ENCODE measurements at places on chromosomes 11 and 22.
A peak's percentile ranks its signal among the peaks of the same experiment; 100 is the strongest.

DNA sequence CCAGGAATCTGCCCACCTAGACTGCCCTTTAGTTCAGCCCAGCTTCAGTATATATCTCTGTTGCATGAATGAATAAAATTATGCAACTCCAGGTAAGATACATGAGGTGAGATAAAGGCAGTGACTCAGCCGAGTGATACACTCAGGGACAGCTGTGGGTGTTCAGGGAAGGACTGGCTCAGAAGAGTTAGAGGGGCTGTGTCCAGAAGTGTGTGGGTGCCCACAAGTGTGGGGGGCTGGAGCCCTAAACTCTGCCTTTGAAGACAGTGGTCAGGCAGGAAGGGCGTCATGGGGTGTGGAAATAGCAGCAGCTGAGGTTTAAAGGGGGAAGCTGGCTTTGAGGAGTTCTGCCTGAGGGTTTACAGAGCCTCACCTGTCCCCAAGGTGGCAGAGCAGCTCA is 8.3 kb downstream of the FTH1 start:
- DNase-seq: no peak

DNA sequence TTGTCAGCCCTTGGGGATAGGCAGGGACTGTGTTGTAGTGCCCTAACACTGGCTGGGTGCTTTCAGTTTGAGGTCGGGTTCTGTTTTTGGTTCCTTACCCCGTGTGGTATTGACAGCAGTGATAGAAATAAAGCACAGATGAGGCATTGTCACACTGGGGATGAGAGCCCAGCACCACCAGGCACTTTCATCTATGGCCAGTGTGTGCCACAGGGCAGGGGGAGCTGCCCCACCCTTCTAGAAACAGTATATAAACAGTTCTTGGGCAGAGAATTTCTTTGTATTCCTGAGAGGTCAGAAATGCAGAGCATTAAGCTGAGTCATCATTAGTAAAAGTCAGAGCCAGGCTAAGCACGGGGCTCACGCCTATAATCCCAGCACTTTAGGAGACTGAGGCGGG is 23.1 kb upstream of the CDC42EP2 start:
- DNase-seq: no peak

DNA sequence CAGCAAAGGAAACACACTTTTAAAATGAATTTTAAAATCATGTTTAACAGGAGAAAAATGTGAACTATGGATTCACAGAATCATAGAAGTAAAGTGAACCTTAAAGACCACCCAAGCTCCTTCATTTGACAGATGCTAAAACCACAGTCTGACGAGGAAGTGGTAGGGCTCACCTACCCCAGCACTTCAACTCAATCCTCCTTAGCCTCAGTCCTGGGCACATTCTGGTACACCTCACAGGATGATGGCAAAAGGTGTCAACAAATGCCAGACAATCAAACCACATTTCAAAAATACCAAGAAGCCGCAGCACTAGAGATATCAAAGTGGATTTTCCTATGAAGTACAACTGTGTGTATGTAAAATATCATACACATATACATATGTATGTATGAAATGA is 43.1 kb downstream of the PITPNB start:
- no peak for DNase-seq

DNA sequence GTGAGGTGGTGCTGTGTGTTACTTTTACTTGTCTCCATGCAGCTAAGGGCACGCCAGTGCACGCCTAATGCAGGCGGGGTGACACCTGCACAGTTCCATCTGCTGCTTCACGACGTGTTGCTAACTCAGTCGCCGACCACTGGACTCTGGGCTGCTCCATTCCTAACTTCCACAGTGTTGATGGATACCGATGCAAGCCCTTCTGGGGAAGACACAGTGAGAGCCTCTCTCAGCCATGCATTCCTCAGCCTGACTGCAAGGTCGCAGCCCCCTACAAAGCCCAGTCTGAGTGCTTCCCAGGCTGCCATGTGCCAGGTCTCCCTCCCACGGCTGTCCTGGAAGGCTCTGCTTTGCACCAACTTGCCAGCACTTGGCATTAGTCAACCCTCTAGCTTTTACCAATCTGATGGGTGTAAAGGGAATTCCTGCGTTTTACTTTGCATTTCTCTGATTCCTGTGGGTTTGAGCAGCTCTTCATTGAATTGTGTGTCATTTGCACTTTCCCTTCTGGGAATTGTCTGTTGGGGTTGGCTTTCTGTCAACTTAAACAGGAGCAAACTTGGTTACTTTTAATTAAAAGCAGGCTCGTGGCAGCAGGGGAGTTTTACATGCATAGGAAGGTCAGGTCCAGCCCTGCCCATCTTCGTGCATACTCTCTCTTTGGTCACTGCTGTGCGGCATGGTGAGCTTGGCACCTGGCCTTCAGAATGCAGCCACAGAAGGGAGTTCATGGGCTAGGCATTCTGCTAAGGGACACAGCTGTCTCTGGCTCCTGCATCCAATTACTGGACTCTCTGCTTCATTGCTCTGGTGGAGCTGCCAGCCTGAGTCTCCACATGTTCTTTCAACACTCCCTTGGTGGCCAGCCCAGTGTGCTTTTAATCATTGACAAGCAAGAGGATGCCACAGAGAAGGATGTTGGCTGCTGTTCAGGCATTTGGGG is 34.6 kb upstream of the SHANK2 start:
- DNase-seq: no peak

DNA sequence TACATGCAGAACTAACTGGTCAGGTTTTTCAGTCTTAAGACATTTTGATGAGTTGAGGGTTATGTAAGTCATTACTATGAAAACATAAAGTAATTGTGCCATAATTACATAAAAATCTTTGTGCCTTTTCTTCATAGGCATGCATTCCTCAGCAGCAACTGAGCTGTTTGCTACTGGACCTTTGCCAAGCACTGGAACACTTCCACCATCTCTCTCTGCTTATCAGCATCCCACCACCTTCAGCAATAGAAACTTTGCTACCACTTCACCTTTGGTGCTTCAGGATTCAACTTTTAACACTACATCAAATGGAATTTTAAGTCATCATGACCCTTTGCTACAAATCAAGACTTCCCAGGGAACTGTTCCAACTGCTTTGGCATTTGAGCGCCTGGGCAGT is 39.0 kb downstream of the QSER1 start:
- no peak for DNase-seq

GRCh38 chr11:306645-307371 is 808 bp upstream of the IFITM2 start:
- DNase-seq: no peak

GRCh38 chr11:62138630-62139425 is 15.0 kb downstream of the INCENP start:
- no peak for DNase-seq

DNA sequence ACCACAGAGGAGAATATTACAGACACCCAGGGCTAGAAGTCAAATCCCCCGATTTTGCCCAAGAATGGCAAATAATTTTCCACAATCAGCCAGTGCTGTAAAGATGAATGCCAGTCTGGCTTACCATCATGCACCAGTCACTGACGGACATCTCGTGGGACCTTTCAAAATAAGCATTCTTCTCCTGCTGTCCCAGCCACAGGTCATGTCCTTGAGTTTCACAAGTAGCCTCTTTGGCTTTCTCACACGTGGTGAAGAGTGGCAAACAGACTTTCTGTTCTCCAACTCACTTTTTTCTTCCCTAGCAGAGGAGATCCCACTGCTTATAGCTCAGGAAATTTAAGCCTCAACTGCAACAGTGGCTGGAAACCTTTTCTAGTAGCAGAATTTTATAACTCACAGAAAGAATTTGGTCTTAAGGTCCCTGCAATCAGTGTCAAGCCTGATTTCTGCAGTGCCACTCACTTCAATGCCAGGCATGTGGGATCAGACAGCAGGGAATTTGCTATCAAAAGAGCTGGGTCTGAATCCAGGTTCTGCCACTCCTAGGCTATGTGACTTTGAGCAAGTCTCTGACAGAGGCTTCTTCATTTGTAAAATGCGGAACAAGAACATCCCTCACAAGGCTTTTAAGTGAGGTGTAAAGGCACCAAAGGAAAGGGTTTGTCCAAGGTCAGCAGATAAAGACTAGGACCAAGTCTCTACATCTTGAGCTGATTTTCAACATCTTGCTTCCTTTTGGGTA is 3.6 kb downstream of the PIK3IP1 start:
- DNase-seq: no peak

DNA sequence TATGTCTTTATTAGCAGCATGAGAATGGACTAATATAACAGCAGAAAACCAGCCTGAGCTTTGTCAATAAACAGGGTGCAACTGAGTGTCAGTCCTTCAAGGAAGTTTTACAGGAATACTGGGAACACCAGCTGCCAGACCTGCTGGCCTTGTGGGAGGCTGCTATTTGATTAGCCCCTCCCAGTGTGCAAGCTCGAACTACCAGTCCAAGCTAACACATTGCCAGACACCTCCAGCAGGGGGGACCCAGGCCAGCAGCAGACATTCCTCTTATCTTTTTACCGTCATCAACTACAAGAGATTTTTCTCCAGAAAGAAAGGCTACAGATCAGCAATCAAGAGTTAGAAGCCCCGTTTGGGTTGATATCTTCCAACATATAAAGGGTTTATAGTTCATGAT is 942.8 kb upstream of the TENM4 start:
- no peak for DNase-seq

DNA sequence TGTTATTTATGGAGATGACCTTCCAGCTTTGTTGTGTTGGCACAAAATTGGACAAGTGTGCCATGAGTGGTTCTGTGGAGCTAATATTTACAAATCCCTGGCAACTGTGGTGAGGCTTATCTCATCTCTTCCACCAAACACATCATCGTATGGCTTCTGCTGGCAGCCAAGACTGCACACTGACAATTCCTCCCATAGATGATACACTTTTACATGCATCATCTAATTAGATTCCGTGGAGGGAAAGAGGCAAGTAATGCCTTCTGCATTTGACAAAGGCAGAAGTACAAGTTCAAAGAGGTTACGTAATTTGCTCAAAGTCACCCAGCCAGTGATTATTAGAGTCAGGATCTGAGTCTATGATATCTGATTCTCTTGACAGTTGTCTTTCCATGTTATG is 62.7 kb upstream of the KIRREL3 start:
- no peak for DNase-seq

GRCh38 chr22:35409783-35410662 is 10.1 kb downstream of the MCM5 start:
- peak; percentile 19 for DNase-seq

- DNase-seq: no peak
These were observed 26.6 kb downstream of the SC5D start for GRCh38 chr11:121318848-121319834.

GRCh38 chr11:35036639-35037038 is 102.3 kb upstream of the CD44 start:
- DNase-seq: no peak

GRCh38 chr22:32668254-32669094 is 133.0 kb upstream of the TIMP3 start:
- no peak for DNase-seq

GRCh38 chr22:49755631-49756001 is 72.1 kb downstream of the BRD1 start:
- DNase-seq: no peak

DNA sequence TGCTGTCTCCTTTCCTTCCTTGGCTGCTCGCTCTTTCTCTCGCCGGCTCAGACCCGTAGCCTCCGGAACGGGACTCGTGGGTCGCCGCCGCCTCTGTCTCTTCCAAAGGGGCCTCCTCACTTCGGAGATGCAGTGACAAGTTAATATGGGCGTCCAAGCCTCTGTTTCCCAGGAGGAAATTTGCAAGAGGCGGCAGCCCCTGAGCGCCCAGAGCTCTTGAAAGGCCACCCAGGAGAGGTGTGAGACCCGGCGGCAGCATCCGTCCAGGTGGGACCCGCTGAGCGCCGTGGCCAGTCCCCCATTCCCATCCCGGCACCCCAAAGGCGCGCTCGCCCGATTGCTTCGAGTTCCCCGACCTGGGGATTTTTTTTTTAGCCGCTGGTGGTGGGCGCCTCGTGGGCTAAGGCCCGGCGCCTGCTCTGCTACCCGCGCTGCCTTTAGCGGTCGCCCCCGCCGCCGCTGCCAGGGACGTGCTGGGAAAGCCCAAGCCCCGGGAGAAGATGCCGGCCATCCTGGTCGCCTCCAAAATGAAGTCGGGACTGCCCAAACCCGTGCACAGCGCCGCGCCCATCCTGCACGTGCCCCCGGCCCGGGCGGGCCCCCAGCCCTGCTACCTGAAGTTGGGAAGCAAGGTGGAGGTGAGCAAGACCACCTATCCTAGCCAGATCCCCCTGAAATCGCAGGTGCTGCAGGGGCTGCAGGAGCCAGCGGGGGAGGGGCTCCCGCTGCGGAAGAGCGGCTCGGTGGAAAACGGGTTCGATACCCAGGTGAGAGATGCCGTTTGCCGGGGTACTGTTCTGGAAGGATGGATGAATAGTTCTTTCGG is 772 bp downstream of the NAV2 start:
- DNase-seq: no peak

GRCh38 chr11:99135508-99135907 is 114.8 kb downstream of the CNTN5 start:
- DNase-seq: no peak

GRCh38 chr11:12770435-12770834 is 96.2 kb downstream of the TEAD1 start:
- DNase-seq: no peak

DNA sequence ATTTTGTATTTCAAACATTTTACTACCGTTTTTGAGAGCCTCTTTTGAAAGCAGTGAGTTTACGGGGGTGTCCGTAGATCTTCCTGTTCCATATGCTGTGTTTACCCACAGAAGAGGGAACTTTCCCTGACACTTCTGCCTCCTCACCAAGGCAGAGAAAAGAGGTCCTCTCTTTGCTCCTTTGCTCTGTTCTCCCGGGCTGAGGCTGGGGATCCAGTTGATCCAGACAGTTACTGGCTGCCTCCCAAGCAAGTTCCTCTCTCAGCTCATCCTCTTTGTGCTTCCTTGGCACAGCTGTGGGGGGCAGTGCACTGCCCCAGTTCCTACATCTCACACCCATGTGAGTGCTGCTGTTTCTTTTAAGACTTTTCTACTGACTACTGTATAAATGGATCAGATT is 813.7 kb downstream of the NTM start:
- no peak for DNase-seq

DNA sequence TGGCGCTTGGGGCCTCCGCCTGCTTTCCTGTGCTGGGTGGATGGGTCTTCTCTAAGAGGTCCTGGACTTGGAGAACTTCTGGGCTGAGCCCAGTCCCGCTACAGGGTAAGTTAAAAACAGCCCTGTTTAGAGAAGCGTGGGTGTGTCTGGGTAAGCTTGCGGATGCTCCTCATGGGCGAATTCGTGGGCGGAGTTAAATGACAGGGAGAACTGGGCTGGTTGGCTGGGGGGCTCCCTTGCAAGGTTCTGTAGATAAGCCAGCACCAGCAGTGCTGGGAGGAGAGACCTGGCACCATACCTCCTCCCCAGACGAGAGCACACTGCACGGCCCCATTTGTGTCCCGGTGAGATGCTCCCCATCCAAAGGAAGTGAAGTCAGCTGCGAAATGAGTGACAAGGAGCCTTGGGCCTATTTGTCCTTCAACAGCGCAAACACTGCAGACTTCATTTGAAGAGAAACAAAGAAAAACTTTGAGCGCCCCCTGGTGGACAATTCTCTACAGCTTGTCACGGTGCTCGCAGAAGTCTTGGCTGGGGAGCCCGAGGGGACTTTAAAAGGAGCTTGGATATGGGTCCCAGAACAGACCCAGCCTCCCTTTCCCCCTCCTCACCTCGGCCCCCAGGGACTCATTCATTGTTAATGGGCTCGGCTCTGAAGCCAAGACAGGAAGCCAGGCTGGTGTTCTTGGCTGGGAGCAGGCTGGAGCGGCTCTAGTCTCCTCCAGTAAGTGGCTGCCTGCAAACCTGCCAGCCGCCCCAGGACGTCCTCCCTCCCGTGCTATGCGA is 39.5 kb downstream of the TP53I11 start:
- DNase-seq: peak; percentile 51
